Neural crest cell (in vitro differentiated cells): ENCODE measurements at places on chromosomes 7 and 10. TPM values are rescaled to one million over a fixed set of nuclear protein-coding genes. Genes with fewer than 3 reads are reported as not detected.
A peak's percentile ranks its signal among the peaks of the same experiment; 100 is the strongest.

DNA sequence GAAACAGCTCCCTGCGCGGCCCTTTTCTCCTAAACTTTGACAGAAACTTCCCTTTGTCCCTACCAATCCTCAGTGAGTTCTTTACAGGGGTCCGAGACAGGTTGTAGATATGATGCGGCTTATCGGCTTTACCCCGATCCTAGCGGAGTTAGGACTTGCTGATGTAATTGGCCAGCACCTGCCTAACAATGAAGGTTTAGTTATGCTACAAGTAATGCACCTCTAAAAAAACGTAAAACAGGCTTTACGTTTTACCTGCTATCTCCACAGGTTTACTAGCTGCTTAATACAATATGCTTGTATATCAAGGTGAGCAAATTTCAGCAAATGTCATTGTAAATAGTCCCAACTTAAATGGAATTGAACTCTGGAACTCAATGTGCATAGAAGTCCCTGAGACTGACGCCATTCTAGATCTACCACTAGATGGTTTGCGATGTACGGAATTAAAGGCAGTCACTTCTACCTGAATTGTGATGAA, 697 bp upstream of the SNX13 start:
- no peak for DNase-seq
- H3K27ac ChIP-seq = peak overlapping the region; percentile 99
- peaks cover 36% of the 10 kb centered on the region for H3K4me1 ChIP-seq
- H3K36me3 ChIP-seq = no peaks in the 10 kb centered on the region
- H3K4me3 ChIP-seq = peak overlapping the region; percentile 96
- H3K27me3 ChIP-seq = no peaks in the 10 kb centered on the region

GRCh38 chr10:29810816-29811215, 176.0 kb upstream of the SVIL start:
- no peak for DNase-seq
- no peaks in the 10 kb centered on the region for H3K4me1 ChIP-seq
- H3K36me3 ChIP-seq = no peaks in the 10 kb centered on the region

- no peak overlapping the region for H3K27ac ChIP-seq
- no peaks in the 10 kb centered on the region for H3K36me3 ChIP-seq
- no peak overlapping the region for H3K4me3 ChIP-seq
- peaks cover 2% of the 10 kb centered on the region for H3K27me3 ChIP-seq
- DNase-seq = no peak
- H3K4me1 ChIP-seq = peaks cover 12% of the 10 kb centered on the region
Measured at GRCh38 chr10:93550606-93551005, 15.9 kb upstream of the FFAR4 start.

- no peak overlapping the region for H3K4me3 ChIP-seq
- H3K27ac ChIP-seq = no peak overlapping the region
- no peak for DNase-seq
- peaks cover 2% of the 10 kb centered on the region for H3K36me3 ChIP-seq
- no peaks in the 10 kb centered on the region for H3K4me1 ChIP-seq
Measured at GRCh38 chr7:45055594-45056219, 33.1 kb downstream of the NACAD start.

- H3K27me3 ChIP-seq = no peaks in the 10 kb centered on the region
- no peak overlapping the region for H3K4me3 ChIP-seq
- no peaks in the 10 kb centered on the region for H3K36me3 ChIP-seq
- peaks cover 6% of the 10 kb centered on the region for H3K4me1 ChIP-seq
- no peak for DNase-seq
Measured at GRCh38 chr10:90968328-90969081, 47.6 kb upstream of the ANKRD1 start.

- no peak overlapping the region for H3K27ac ChIP-seq
- no peaks in the 10 kb centered on the region for H3K27me3 ChIP-seq
- DNase-seq = no peak
- H3K4me1 ChIP-seq = no peaks in the 10 kb centered on the region
Measured at GRCh38 chr7:138546064-138546619, 86.1 kb downstream of the TRIM24 start.

GRCh38 chr10:100518761-100519241, 860 bp downstream of the SEC31B start:
- H3K4me1 ChIP-seq = peaks cover 17% of the 10 kb centered on the region
- peaks cover 3% of the 10 kb centered on the region for H3K36me3 ChIP-seq
- peak; percentile 83 for DNase-seq
- H3K27ac ChIP-seq = no peak overlapping the region
- H3K27me3 ChIP-seq = peaks cover 7% of the 10 kb centered on the region
- H3K4me3 ChIP-seq = peak overlapping the region; percentile 95

GRCh38 chr10:131815266-131816156, 85.3 kb upstream of the PPP2R2D start:
- peaks cover 8% of the 10 kb centered on the region for H3K27me3 ChIP-seq
- H3K4me1 ChIP-seq = peaks cover 12% of the 10 kb centered on the region
- H3K4me3 ChIP-seq = no peak overlapping the region
- DNase-seq = peak; percentile 0

DNA sequence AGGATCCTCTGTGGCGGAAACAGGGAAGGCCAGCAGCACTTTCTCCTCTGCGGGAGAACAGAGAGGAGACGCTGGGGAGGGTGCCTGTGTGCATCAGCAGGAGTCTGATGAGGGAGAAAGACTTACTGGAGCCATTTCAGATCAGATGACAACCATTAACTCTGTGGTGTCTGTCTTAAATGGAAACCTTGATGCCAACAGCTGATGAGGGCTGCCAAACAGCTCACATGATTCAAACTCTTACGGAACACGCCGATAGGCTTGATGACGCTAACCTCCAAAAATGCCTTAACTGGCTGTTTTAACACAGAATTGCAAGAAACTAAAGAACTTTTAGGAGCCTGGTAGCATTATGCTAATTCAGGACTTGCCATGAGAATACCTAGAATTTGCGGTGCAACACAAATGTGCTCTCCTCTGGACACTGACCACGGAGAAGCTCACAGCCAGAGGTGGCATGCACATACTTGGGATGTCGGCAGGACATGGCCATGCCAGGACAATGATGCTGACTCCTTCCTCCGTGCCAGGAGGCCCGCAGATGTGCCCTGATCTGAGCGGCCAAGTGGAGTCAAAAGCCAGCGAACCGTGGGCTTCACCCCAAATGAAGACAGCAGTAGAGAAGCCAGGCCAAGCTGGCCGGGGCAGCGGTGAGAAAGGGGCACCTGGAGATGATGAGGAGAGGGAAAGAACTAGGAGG, 154.9 kb downstream of the ZMYND11 start:
- no peak for DNase-seq
- peak overlapping the region; percentile 21 for H3K27ac ChIP-seq
- H3K27me3 ChIP-seq = no peaks in the 10 kb centered on the region
- H3K4me3 ChIP-seq = no peak overlapping the region

DNA sequence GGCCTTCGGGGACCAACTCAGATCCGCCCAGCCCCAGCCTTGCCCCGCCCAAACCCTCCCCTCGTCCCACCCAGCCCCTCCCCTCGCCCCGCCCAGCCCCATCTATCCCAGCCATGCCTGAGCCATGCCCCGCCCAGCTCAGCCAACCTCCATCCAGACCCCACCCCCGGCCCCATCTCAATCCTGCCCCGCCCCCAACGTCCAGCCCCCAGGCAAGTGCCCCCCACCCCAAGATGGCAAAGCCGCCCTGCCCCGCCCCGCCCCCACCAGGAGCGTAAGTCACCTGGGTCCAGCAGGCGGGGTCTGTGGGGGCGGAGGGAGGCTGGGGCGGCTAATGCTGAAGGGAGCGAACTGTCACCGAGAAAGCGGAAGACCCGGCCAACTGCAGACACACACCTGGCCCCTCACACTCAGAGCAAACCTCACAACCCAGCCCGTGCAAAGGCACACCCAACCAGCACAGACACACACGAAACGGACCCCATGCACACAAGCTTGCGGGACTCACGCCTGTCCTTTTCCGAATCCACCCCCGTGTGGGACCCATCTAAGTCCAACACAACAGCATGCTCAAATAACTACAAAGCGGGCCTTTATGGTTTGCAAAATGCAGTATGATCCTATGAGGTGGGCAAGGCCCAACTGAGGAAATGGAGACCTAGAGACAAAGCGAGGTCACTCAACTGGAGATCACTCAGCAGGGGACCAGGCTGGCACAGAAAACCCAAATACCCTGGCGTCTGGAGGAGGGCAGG, 11.5 kb upstream of the OGA start:
- peak overlapping the region; percentile 72 for H3K4me3 ChIP-seq
- H3K27ac ChIP-seq = no peak overlapping the region
- no peaks in the 10 kb centered on the region for H3K27me3 ChIP-seq
- no peak for DNase-seq

DNA sequence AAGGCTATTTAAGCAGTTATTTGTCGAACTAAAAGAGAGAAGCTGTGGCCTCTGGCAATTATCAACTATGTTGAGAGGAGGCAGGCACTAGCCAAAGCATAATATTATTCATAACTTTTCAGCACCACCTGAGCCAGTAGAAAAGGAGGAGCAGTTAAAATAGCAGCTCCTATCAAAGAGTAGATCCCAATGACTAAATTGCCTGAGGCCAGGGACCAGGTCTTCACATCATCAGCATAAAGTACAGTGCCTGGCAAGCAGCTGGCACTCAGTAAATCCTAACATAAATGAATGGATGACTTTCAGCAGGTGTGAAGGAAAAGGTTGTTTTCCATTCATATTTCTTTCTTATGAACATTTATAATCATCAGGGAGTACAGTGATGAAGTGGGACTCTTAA, 309.0 kb upstream of the IMMP2L start:
- peaks cover 2% of the 10 kb centered on the region for H3K36me3 ChIP-seq
- H3K4me3 ChIP-seq = no peak overlapping the region
- H3K27ac ChIP-seq = no peak overlapping the region
- H3K27me3 ChIP-seq = no peaks in the 10 kb centered on the region

- H3K27me3 ChIP-seq = no peaks in the 10 kb centered on the region
- H3K4me3 ChIP-seq = no peak overlapping the region
- DNase-seq = no peak
- H3K27ac ChIP-seq = no peak overlapping the region
- H3K36me3 ChIP-seq = peaks cover 5% of the 10 kb centered on the region
Measured at GRCh38 chr7:90816511-90817142, 220.5 kb downstream of the CDK14 start.

DNA sequence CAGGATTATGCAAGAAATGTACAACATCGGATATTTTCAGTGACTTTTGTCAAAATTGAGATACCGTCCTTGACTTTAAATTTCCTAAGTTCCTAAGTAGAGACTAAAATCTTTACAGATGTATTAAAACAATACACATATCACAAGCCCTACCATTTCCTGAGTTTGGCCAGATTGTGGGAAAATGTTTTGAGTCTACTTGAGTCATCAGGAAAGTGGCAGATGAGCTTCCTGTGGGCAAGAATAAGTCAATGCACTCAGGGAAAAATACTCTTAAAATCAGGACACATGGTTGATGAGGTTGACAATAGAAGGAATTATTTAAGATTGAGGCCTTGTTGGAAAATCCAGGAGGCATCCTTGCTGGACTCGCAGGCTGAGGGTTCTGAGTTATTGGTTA, 162.5 kb downstream of the SNX10 start:
- no peaks in the 10 kb centered on the region for H3K36me3 ChIP-seq
- no peak for DNase-seq
- peaks cover 14% of the 10 kb centered on the region for H3K4me1 ChIP-seq
- H3K27ac ChIP-seq = no peak overlapping the region

DNA sequence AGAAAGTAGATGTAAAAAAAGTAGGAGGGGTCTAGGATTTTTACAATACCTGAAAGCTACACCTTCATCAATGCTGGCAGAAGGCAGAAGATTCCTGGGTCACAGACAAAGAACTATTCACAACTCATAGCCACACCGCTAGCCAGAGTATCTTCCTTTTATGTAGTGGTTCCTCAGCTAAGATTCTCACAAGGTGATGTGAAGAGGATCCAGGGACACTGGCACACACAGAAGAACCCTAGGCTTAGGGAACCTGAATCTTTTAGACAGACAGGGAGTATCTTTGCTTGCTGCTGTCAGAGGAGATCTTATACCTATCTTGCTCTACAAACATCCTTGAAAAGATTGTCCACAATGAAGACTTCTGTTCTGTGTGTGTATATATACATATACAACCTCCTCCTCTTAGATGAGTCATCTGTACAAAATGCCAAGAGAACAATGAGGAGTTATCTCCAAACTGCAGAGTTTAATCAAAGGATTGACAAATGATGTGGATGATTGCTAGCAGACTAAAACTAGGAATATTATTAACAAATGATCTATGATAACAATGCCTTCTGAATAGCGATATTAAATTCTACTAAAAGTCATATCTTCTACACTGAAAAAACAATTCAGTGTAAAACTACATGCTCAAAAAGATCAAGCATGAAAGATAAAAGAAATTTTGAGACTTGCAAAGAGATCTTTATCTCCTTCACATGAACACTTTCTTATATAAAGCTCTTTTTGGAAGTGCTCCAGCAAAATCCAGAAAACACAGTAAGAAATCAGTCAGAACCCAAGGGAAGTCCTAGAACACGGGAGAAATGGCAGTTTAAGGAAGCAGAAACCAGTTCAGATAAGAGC, 409.3 kb downstream of the PARD3 start:
- DNase-seq = no peak
- H3K36me3 ChIP-seq = no peaks in the 10 kb centered on the region
- H3K4me3 ChIP-seq = no peak overlapping the region

DNA sequence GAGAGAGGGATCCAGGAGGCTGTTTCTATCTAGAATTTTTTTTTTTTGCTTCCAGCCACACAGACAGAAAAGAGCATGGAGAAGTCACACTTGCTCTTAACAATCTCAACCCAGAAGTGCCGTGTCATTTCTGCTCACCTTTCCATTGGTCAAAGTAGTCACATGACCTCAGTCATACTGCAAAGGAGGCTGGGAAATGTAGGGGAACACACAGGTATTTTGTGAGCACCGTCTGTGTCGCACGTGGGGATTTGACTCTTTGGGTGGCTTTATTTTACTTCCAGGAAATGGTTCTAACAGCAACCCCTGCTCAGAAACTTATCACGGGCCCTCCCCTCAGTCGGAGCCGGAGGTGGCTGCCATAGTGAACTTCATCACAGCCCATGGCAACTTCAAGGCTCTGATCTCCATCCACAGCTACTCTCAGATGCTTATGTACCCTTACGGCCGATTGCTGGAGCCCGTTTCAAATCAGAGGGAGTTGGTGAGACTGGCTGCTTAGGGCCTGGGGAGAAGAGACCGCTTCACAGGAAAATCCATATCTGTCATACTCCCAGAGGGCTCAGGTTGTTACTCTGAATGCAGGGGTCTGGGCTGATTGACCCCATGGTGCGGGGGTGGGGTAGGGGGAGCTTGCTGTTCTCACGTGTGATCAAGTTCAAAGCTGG, 13.1 kb upstream of the CPA1 start:
- peaks cover 47% of the 10 kb centered on the region for H3K4me1 ChIP-seq
- no peaks in the 10 kb centered on the region for H3K27me3 ChIP-seq
- no peak overlapping the region for H3K4me3 ChIP-seq
- H3K27ac ChIP-seq = no peak overlapping the region
- no peaks in the 10 kb centered on the region for H3K36me3 ChIP-seq

GRCh38 chr7:123865517-123866117, 20.6 kb downstream of the HYAL4 start:
- DNase-seq = peak; percentile 47
- H3K27me3 ChIP-seq = no peaks in the 10 kb centered on the region
- H3K4me3 ChIP-seq = no peak overlapping the region
- H3K4me1 ChIP-seq = peaks cover 11% of the 10 kb centered on the region
- H3K27ac ChIP-seq = no peak overlapping the region

The CREB5 gene
- total RNA-seq = 6.9 and 8.3 TPM in 2 replicates

The FAS gene
- 2.2 and 2.3 TPM in 2 replicates for total RNA-seq

The PNLIPRP1 gene
- total RNA-seq = not detected in 2 replicates

The CALHM3 gene
- total RNA-seq = not detected in 2 replicates
